AG04449 (cell line): ENCODE measurements at places on chromosomes 2 and 18.

DNA sequence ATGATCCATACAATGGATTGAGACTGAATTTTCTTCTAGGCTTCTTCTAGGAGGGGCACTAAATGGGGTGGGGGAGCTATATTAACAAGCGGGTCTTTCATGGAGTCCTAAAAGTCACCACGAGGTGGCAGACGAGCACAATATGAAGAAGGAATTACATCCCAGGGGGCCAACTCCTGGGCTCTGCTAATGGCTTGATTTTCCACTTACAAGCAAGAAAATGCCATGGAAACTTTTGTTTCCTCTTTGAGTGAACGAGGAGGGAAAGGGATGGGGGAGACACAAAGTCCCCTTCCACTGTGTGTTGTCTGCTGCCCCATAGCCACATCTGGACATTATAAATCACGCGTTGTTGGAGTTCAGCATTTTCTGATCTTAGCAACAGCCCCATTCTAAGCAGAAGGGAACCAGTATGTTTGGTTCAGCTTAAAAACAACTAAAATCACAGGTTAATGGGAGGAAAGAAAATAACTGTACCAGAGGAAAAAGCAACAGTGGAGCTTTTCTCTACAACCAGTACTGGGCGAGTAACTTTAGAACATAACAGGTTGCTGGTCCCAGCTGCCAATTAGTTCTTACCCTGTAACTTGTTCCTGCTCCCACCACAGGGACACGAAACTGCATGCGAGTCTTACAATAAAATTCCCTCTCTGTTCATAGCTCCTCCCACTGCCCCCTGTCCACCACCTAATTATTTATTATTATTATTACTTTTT, 285.0 kb upstream of the PARD3B start:
- DNase-seq = peak; percentile 21

DNA sequence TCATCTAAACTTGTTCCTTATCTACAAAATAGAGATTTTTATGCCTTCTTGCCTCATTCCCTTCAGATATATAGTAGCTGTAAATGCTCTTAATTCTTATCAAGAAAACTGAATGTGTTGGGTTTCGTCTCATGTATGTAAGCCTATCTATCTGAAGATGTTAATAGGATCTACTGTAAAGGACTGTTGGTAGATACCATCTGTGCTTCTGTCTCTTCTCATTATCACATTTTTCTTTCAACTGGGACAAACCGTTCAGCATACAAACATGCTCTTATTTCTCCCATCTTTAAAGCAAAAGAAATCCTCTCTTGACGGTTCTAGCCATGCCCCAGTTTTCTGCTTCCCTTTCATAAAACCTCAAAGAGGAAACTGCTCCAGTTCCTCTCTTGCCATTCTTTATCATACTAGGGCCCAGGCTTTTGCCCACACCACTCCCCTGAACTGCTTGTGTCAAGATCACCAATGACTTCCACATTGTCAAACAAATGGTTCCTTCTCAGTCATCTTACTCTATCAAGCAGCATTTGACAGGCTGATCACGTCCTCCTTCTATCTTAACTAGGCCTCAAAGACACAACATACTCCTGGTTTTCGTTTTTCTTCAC, 88.7 kb downstream of the ARHGEF33 start:
- DNase-seq = no peak

DNA sequence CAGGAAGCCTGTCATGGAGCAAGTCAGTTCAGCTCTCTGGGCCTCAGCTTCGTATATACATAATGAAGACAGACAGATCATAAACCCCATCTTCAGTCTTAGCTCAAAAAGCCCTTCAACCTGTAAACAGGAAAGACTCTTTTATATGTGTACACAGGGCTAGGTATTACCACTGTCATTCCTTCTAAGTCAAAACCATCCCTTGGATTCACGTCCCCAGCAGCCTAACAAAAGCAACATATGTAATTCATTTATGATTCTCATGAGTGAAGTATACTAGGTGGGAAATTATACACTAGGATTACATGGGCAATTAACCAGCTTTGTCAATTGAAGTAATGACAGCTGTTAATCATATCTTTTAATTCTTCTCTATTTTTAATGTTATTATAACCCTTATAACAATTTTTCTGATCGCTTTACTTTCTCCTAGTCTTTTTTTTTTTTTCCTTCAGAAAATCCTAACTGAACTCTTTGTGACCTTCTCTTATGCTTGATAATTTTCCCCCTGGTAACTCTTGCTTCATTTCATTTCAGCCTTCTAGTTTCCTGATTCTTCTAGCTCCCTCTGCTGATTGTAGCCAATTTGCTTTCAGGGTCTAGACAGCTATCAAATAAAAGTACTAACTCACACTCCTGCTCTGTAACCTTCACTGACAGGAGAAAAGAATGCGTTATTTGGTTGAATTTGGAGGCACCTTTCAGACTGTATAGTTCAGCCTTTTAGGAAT, 99.7 kb downstream of the RBM43 start:
- DNase-seq = peak; percentile 28

GRCh38 chr2:215392164-215392563, 43.7 kb downstream of the FN1 start:
- DNase-seq = no peak

- DNase-seq = no peak
Observed at GRCh38 chr18:75089748-75090327, 119.1 kb downstream of the PTGR3 start.

DNA sequence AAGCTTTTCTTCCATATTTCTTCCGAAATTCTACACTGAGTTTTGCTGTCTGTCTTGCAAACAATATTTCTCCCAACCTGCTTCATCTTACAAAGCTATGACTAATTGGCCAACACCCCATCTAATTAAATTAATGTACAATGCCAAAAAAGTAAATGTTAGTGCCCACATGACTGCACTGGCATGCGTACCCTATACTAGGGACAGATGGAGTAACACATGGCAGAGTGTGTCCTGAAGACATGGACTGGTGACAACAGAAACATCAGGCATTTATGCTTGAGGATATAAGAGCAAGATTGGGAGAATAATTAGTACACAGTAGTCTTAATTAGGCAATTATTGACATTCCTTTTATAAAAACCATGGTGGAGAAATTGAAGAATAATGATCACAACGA, 66.8 kb downstream of the MREG start:
- DNase-seq = no peak

DNA sequence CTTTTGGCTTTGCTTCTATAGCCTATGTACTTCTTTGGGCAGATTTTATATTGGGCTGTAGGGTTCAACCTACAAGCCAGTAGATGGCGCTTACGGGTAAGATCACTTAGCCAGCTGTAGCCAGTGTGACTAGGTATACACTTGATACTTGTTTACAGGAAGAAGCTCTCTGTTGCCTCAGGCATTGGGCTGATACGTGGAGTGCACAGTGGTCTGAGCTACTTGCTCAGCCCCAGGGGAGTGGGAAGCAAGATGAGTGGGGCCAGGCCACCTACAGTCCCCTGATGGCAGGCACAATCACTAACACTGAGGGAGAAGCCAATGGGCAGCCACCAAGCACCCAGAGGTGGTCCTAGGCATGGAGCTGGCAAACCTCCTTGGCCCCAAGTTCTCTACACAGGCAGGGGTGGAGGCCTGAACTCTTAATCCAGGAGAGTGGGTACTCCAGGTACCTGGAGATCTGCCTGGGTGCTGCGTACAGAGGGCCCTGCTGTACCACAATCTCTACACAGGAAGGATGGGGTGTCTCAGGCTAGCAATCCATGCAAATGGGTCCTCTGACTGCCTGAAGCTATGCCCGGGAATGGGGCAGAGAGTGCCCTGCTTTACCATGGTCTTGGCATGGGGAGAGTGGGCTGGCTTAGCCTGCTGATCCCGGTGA, 122.2 kb downstream of the NCOA1 start:
- no peak for DNase-seq

- no peak for DNase-seq
Observed at GRCh38 chr2:27262379-27263286, at the start of gene SLC30A3. Gene SLC30A3, minus strand, starts transcription at chr2:27263047. Its CDS starts 141 bp downstream, at chr2:27262906.

DNA sequence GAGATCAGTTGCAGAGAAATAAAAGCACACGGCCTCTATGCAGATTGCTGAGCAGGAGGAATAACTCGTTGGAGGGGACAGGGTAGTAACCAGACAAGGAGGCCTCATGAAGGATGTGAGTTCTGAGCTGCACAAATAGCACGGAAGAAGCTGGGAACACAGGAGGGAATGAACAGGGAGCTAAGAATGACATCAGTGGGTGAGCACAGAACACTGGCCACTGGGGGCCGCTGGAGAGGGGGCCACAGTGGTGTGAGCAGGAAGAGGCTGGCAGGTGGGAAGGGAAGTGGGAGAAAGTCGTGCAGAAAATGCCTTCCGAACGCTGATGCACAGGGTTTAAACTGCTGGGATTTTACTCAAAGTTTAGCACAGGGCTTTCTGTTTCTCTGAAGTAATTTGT, 61.0 kb downstream of the ZAP70 start:
- no peak for DNase-seq

DNA sequence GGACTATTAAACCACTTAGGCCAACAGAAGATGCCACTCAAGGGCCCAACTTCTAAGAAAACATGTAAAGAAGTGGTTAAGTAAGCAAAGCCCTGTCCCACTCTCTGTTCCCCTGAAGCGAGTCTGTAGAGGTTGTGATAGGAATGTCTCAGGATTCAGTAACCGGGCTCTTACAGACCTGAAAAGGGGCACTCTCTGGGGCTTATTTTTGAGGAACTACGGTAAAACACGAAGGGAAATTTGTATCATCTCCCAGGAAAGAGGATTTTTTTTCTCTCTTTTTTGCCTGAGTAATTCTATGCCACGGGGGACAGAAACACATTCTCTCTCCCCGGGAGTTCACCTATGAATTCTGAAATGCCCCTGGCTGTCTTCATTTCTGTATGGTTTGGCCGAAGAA, 77.4 kb downstream of the VIT start:
- no peak for DNase-seq
